Caki2 (cell line): ENCODE measurements at places on chromosomes 11 and 22. TPM values are rescaled to one million over a fixed set of nuclear protein-coding genes. Genes with fewer than 3 reads are reported as not detected.

SLC22A25 gene
- not detected in 2 replicates for total RNA-seq

LINC01488 gene
- not detected in 2 replicates for total RNA-seq

OR10A6 gene
- total RNA-seq, result not detected in 2 replicates

KRTAP5-9 gene
- not detected in 2 replicates for total RNA-seq

NXPE1 gene
- total RNA-seq, result not detected in 2 replicates

CBLIF gene
- not detected in 2 replicates for total RNA-seq

TMEM109 gene
- total RNA-seq, result 10.2 and 18.2 TPM in 2 replicates

ANO1 gene
- not detected in 2 replicates for total RNA-seq

GAB4 gene
- not detected in 2 replicates for total RNA-seq

NCF4 gene
- not detected in 2 replicates for total RNA-seq

MYO18B gene
- total RNA-seq, result not detected in 2 replicates

YPEL4 gene
- 0.14 TPM in 1 of 2 replicates, not detected in the other for total RNA-seq

TBX10 gene
- not detected in 2 replicates for total RNA-seq
